ENCODE measurements at places on chromosomes 5 and 9.
A peak's percentile ranks its signal among the peaks of the same experiment; 100 is the strongest.

DNA sequence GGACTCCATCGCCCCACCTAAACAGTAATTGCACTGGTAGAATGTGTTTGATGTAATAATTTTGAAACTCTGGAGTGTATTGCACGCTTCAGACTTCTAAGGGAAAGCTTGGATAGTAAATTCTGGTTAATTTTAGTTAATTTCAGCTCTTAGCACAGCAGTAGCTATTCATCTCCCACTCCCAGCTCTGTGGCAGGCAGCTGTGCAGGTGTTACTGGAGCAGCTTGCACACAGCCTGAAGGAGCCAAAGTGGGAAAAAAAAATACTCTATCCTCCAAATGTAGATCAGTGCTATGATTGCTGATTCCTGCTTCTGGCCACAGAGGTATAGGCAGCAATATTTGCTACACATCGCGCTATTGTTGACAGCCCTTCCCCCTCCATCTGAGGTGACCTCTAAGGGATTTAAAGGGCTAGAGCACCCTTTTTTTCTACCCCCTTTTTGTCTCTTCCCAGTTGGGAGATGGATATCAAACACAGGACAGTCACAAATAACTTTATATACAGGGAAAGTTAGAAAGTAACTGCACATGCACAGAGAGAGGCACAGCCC is 97.4 kb downstream of the KCTD16 start:
- DNase-seq, result no peak

DNA sequence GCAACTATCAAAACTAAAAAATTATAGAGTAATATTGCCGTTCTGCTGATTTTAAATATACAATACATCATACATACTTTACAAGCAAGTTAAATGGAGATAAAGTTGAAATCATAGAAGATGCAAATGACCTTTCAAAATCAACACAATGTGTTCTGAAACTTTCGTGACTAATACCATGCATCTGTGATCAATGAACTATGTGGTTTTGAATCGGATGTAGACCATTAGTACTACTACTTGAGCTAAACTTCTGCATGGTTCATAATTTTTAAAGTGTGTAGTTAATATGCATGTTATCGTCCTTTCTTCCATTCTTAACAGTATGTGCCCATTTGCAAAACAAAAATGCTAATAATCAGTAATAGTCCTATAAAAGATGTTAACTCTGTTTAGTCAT is 11.3 kb upstream of the PHF2 start:
- no peak for DNase-seq

DNA sequence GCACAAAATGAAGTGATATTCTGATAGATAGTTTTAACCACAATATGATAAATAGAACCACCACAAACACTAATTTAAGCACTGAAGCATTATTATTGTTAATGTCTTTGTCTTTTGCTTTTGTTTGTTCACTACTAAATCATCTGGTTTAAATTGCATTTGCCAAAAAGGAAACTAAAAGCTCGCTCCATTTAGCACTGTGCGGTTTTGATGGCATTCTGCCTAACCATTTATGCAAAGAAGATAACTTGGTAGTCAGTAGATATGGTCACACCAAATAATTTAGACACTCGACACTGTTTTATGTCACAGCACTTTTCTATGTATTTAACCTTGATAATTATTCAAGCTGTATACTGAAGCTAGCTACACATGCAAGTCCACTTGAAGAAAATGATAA is 849.8 kb upstream of the CDH6 start:
- DNase-seq, result no peak

DNA sequence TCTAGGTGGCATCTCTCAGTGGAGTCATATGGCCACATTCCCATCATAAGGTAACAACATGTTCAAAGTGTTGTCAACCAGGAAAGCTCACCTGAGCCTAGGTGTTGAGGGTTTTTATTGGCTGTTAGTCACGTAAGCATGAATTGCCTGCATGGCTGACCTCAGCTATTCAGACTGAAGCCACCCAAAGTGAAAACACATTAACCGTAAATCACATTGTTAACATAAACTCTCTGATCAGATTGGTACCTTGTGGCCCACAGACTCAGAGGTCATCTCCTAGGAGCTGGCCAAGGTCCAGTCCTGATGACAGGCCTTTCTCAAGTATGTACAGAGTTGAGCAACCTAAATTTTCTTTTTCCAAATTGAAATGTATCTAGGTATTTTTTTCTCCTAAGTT is 26.7 kb downstream of the SRFBP1 start:
- no peak for DNase-seq

- DNase-seq, result no peak
Observed at GRCh38 chr9:116409129-116409528, 255.5 kb downstream of the PAPPA start.

- DNase-seq, result no peak
Observed at GRCh38 chr5:140242099-140242498, 60.8 kb downstream of the PFDN1 start.

DNA sequence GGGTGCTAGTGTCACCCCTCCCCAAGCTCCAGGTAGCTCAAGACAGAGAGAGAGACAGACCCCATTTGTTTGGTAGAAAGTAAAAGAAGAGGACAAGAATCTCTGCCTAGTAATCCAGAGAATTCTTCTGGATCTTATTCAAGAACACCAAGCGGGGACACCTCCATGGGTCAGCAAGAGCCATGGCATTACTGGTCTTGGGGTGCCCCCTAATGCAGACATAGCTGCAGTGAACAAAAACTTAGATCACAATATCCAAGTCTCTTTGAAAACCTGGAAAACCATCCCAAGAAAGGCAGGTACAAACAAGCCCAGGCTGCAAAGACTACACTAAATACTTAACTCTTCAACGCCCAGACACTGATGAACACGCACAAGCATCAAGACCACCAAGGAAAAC is 29.9 kb upstream of the PDE4D start:
- no peak for DNase-seq

- no peak for DNase-seq
Observed at GRCh38 chr5:36792560-36793180, 83.9 kb upstream of the NIPBL start.

- DNase-seq, result no peak
Observed at GRCh38 chr5:37005946-37006540, 129.5 kb downstream of the NIPBL start.

GRCh38 chr5:58056546-58056945 is 403.3 kb downstream of the PLK2 start:
- no peak for DNase-seq

- DNase-seq, result no peak
Observed at GRCh38 chr5:36908544-36909260, 32.1 kb downstream of the NIPBL start.

DNA sequence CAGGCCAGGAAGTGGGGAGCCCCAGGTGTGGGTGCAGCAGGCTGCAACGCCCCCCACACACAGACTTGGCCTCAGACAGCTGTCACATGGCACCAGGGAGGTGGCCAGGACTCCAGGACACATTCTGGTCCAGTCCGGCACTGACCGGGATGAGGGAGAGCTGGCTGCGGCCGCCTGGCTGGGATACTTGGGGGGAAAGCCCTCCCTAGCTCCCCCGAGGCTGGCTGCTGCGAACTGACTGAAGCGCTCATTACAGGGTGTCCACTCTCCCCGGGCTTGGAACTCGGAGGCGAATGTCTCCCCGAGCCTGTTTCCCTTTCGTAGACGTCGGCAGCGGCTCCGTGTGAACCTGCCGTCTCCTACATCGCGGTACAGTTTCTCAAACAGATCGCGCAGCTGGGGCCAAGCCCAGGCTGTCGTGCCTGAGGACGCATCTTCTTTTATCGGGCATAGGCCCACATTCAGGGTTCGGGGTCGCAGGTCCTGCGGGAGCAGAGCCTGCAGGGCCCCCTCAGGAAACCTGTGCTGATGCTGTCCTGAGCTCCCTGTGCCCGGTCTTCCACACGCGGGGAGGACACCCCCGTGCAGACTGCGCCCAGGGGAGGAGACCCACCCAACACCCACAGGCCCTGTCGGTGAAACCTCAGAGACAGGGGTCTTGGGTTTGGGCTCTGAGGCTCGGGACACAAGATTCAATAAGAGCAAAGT is 19.8 kb downstream of the NACC2 start:
- no peak for DNase-seq

DNA sequence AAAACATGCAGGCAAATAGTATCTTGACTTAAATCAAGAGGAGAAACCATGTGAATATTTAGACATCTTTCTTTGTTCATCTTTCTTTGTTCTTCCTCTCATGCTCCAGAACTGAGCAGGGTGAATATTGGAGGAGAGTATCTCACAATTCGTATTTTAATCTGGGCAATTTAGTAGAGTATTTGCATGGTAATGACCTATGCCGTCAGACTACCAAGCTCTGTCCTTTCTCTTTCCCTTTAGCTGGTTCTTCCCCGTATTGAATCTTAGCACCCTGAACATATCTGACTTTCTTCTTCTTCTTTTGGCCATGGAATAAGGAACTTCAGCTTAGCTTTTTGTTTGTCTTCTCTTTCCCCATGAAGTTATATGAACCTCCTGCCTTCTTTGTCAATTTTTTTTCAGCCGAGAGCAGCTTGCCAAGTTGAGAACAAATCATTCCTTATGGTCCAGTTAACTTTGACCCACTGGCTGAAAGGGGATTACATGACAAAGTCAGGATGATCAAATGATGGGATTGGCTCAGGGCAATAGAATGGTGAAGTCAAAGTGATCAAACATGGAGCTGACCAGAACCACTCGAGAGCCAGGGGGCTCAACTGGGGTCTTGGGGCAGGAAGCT is 95.8 kb downstream of the DAPK1 start:
- no peak for DNase-seq

DNA sequence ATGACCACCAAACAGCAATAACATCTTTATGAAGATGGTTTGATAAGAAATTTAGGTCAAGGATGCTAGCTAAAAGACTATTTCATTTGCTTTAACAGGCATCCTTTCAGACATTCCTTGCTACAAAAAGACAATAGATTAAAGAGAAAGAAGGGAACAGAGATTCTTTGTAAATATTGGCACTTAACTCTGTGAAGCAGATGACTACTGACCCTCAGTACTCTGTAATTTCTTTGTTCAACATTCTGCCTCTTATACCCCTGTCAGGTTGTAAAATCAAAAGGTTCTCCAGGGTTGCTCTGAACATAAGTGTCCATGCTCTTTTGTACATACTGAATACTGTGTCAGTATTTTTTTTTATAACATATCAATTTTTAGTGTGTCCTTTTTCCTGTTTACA is 610.6 kb upstream of the GRAMD2B start:
- DNase-seq, result no peak

DNA sequence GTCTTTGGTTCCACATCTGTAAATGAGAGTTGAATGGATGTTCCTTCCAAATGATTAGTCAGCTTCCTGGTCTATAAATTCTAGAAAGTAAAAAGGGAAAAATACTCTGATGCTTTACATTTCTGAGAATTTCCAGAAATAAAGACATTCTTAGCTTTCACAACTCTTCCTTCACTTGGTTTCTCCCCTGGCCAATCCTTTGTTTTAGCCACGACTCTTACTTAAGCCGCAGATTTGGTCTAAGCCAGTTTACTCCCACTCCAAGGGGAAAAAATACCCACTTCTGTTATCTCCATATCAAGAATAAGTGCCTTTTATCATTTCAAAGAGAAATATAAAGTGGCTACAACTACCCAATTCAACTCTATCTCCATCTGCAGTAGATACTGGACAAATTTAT is 29.7 kb downstream of the PWWP2A start:
- no peak for DNase-seq

GRCh38 chr5:126780165-126780827 is 3.4 kb downstream of the LMNB1 start:
- peak; percentile 85 for DNase-seq

DNA sequence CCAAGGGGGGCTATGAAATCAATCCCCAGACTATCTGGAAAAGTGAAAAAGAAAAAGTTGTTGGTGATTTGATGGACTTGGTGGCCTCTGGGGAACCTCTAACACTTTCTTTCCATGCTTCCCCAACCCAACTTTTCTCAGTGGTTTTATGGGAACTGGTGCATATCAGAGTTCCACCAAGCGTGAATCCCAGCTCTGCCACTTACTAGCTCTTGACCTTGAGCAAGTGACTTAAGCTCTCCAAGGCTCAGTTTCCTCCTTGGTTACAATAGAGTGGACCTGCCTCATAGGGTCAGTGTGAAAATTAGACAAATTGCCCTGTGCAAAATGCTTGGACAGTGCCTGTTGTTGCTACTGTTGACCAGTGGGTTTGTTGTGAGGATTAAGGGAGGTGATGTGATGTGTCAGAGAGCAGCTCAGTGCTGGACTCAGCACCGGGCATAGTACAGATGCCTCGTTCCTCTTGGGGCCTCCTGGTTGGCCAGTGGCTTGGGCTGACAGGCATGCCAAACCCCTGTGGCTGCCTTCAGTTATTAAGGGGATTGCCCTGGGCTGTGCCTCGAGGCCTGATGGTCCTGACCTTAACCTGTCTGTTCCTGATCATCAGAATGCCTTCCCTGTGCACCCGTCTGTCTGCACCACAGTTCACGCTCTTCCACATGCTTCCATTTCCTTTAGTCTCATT is 49.3 kb downstream of the COL15A1 start:
- no peak for DNase-seq

GRCh38 chr5:76852772-76853171 is 3.0 kb downstream of the S100Z start:
- DNase-seq, result no peak
